ENCODE measurements at places on chromosomes 4 and X.

GRCh38 chr4:56389558-56389957, 2.3 kb upstream of the AASDH start:
- no peak for DNase-seq

GRCh38 chr4:177190995-177191580, 118.6 kb upstream of the NEIL3 start:
- DNase-seq = no peak

GRCh38 chr4:55080174-55080865, 45.1 kb downstream of the KDR start:
- DNase-seq = no peak

DNA sequence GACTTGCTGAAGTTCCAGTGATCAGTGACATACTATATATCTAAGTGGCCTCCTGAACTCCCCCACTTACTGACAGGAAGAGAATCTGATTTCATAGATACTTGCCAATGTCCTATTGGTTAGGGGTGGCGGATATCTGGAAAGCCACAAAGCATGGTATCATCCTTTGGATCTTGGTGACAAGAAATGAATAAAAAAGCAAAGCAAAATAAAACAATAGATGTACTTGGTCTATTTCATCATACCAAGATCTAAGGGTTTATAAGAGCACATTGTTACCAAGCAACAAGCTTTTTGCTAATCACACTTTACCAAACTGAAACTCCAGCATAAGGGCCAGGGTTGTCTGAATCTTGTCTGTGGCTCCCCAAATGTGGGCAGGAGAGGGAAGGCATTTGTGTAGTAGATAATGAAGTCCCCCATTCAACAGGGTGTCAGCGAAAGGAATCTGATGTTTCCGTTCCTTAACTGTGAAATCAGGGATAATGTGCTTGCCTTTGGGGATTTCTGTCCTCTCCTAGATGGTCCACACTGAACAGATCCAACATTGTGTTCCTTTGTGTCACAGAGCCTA, 125.0 kb upstream of the SMIM10 start:
- DNase-seq = no peak

DNA sequence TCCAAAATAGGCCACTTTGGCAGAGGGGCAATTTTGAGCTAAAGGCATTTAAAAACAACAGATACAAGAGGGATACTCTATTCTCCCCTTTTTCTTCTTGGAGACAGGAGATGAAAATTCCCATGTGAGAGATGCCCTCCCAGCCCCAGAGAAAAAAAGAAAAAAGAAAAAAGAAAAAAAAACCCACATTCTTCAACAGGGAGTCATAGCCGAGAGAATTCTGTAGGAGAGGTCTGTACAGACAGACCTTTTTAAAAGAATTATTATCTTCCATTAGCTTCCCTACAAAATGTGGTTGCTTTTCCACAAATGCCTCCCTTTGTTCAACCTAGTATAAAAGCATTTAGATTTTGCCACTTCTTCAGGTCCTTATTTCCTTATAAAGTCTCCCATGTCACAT, 89.9 kb downstream of the SPCS3 start:
- DNase-seq = no peak

- DNase-seq = no peak
Measured at GRCh38 chr4:101191302-101192098, 155.8 kb downstream of the PPP3CA start.

- no peak for DNase-seq
Measured at GRCh38 chr4:56127716-56128115, 179.0 kb downstream of the CEP135 start.

DNA sequence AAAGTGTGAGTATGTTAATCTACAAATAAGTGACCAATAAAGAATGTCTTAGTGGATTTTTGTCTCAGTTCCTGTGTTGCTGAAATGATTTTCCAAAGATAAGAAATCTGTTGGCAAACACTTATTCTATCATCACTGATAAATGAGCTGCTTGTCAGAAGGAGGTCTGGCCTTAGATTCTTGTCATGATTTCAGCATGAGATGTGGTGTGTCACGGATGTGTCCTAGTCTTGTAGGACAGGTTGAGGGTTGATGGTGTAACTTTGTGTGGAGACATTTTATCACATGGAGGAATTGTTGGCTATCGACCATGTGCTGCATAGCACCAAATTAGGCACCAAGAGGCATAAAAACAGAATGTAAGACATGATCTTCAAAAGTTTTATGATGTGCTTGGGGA, 31.8 kb upstream of the LIMCH1 start:
- DNase-seq = no peak

GRCh38 chrX:83845397-83845796, 15.5 kb upstream of the CYLC1 start:
- DNase-seq = peak; percentile 13

GRCh38 chr4:170001011-170001744, 25.0 kb downstream of the MFAP3L start:
- DNase-seq = no peak

GRCh38 chrX:313546-313945, 5.0 kb downstream of the GTPBP6 start:
- no peak for DNase-seq

DNA sequence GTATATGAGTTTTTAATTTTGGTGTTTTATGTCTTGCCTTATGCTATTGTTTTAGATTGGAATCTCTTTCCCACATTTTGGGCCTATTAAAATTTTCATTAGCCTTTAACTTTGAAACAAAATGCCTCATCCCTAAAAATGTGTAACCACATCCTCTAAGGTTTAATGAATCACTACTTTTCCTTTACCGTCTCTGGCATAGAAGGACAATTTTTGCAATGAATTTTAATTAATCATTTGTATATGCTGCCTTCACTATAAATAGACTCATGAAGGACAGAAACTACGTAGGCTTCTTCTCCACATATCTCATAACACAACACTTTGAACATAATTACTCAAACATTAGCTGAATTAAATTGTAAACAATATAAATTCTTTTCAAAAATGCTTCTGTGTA, 421.5 kb downstream of the NLGN4X start:
- DNase-seq = no peak

- no peak for DNase-seq
Measured at GRCh38 chrX:16305187-16305586, 137.9 kb downstream of the MAGEB17 start.

DNA sequence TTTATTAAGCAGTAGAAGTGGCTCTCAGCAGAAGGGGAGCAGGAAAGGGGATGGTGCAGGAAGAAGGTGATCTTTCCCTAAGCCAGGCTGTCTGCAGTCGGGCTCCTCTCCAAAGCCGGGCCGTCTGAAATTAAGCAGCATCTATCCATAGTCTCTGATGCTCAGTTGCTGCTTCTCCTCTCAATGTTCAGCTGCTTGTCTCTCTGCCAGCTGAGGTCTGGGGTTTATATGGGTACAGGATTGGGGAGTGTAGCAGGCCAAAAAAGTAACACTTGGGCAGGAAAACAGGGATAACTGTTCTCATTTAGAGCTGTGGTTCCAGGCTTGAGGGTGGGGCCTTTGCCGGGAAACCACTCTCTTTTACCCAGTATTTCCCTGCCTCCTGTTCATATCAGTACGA, 39.2 kb upstream of the CCKAR start:
- DNase-seq = no peak

- no peak for DNase-seq
Measured at GRCh38 chr4:173746424-173746823, 216.4 kb upstream of the HAND2 start.

DNA sequence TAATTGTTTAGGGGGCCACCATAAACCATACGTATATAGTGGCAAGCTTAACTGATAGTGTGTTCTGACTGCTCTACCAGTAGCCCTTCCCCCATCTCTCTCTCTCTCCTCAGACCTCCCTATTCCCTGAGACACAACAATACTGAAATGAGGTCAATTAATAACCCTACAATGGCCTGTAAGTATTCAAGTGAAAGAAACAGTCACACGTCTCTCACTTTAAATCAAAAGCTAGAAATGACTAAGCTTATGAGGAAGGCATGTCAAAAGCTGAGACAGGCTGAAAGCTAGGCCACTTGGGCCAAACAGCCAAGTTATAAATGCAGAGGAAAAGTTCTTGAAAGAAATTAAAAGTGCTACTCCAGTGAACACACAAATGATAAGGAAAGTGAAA, 78.0 kb downstream of the PRDM5 start:
- no peak for DNase-seq

DNA sequence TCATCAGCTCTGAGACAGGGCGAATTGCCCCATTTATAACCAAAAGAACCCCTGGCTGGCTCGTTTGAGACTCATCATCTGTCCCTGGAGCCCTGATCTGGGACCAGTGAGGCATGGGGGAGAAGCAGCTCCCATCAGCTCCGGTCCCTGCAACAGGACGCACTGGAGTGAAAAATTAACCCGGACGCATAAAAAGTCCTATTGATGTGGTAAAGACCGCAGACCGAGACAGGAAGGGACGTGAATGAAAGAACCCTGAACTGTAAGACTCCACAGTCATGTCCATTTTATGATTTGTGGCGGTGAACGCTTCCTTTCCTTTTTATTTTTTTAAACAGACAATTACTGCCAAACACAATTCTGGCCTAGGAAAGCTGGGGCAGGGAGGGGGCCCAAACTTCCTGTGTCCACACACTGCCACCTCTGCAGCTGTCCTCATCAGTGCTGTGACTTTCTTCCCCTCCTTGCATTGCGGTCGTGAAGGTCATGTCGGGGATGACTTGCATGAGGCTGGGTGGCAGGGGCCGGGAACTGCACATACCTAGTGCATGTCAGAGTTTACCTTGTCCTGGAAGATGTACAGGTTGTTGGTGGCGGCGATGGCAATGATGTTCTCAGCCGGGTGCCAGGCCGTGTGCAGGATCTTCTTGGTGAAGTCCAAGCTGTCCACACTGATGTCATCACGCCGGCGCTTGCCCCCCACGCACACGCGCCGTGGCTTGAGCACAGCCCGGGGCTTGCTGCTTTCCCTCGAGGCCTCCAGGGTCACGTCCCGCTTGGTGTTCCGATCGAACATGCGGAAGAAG, 53.3 kb downstream of the WFS1 start:
- DNase-seq = no peak

DNA sequence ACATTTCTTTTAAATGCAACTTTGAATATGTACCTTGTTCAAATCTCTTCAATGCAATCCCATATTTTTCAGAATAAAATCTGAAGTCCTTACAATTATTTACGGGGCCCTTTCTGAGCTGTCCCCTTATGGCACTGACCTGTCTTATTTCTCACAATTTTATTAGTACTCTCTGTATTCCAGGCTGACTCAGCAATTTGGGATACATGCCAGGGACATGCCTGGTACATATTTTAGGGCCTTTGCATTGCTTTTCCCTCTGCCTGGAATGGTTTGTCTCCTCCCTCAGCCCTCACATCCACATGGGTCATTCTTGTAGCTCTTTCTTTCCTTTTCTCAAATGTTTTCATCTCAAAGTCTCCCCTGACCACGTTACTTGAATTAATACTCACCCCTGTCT, 172.2 kb upstream of the TECRL start:
- DNase-seq = no peak

DNA sequence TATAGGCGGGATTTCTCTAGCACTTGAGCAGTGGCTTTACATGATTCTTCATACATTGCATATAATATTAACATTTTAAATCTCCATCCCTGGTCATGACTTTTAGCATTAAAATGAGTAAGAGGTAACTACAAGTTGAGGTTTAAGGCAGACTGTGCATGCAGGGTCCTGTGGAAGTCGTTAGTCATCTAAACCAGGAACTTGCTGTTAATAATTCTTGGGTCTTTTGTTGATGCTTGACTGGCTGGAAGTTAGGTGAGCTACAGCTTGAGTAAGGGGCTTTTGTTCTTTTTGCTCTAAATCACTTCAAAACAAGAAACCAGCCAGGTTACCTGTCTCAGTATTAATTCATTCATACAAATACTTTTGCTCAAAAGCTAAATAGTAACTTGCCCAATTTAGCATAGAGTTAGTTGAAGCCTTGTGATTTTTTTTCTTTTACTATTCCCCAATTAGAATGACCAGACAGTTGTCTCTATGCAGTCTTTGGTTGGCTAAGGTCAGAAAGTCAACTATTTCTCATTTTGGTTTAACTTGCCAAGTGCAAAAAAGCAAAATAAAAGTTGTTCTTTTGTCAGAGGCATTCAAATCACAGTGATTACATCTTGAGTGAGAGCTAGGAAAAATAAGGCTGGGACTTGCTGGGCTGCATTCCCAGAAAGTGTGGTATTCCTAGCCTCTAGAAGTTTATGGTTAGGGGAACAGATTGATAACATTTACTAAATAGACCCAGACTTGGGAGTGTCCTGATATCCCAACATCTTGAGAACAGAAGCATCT, 516.9 kb downstream of the PDHA2 start:
- DNase-seq = no peak

All from NCI-H524 treated with DMSO at 0.1 percent for 48 hours (cell line).